ENCODE measurements at places on chromosomes 1 and 21.

DNA sequence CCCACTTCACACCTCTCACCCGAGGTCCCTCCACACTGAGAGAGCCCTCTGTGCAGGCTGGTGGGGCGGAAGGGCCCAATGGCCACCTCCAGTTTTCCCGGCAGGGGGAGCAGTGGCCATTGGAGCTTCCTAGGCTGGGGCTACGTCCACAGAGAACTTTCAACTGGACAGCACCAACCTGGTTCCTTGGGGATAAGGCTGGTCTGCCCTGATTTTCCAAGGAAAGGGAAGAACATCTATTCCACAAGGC, 20.3 kb upstream of the LAPTM5 start:
- no peak for DNase-seq

DNA sequence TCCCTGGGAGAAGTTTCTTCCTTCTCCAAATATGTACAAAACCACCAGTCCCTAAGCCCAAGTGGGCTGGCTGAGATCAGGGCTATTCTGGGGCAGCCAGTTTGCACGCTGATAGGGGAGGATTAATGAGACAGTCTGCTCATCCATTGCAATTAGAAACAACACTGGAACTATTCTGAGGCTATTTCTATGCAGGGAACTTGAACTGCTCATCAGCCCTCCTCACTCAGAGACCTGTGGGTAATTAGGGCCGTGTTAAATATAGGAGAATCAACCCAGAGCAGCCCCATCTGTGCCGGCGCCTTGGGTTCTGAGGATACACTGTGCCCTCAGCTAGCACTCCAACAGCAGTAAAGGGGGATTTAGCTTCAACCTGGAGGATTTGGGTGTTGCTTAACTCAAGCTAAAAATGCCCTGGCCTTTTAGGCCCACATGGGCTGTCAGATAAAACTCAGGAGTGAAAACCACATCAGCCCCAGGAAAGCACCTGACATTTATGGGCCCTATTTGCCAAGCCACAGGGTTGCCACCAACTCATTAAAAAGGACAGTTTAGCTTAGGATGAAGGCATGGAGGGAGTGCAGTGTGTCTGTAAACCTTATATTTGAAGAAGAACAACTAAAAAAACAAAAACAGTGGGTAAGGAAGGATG, 53.9 kb downstream of the DUSP10 start:
- no peak for DNase-seq

DNA sequence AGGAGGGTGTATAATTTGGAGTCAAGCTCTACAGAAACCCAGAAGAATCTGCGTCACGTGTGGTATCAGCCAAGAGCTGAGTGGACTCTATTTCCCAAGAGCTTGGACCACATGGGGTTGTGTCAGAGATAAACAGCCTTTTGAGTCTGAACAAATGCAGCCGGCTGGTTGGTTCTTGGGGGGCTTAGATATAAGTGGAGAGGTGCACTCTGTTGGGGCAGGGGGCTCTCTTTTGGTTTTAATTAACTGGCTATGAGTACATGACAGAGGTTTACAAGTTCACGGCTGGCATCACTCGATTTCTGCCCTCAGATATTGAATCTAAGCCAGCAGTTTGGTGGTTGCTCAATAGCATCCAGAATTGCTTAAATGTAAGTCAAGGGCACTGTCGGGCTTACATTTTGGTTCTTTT, 501 bp upstream of the MRAP start:
- no peak for DNase-seq

- DNase-seq: no peak
Measured at GRCh38 chr1:246569248-246570238, 3.3 kb downstream of the CNST start.

- DNase-seq: no peak
Measured at GRCh38 chr21:39867198-39867650, at the start of gene PCP4. PCP4 (plus strand) TSS chr21:39867438; CDS start chr21:39867502, 64 bp downstream.

DNA sequence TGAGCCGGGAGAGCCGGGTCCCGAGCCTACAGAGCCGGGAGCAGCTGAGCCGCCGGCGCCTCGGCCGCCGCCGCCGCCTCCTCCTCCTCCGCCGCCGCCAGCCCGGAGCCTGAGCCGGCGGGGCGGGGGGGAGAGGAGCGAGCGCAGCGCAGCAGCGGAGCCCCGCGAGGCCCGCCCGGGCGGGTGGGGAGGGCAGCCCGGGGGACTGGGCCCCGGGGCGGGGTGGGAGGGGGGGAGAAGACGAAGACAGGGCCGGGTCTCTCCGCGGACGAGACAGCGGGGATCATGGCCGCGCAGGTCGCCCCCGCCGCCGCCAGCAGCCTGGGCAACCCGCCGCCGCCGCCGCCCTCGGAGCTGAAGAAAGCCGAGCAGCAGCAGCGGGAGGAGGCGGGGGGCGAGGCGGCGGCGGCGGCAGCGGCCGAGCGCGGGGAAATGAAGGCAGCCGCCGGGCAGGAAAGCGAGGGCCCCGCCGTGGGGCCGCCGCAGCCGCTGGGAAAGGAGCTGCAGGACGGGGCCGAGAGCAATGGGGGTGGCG, 371 bp downstream of the ARID1A start:
- no peak for DNase-seq

DNA sequence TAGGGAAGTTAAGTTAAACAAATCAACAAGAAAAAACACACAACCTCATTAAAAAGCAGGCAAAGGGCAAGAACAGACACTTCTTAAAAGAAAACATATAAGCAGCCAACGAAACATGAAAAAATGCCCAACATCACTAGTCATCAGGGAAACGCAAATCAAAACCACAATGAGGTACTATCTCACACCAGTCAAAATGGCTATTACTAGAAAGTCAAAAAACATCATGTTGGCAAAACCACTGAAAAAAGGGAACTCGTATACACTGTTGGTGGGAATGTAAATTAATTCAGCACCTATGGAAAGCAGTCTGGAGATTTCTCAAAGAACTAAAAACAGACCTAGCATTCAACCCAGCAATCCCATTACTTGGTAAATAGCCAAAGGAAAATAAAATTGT, 51.1 kb downstream of the HSF2BP start:
- DNase-seq: no peak

DNA sequence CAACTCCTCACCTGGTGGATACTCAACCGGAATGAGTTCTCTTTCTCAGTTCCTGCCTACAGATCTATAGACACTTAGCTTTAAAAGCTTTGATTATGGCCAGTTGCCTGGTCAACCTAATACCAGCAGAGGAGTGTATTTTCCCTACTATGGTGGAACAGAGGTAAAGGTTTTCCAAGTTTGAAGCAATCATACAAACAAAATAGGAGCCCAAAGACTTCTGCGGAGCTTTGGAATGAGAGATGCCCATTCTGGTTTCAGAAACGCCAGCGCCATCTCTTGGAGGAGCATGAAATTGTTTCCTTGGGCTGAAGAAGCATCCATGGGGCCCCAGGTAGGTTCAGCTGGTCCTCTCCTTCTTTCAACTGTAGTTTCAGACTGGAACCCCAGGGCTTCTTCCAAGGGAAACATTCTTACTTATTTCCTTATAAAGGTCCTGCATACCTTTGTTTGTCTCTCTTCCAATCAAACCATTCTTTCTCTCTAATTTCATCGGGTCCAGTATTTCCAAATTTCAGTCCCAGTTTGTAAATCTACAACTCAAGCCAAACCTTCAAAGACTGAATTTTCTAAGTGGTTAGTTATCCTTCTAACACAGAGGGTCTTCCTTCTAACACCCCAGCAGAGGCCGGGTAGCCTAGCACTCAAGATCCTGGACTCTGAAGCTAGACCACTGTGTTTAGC, 95.9 kb downstream of the KCNJ15 start:
- no peak for DNase-seq

GRCh38 chr1:241551759-241552638, 19.8 kb downstream of the KMO start:
- DNase-seq: peak; percentile 42

DNA sequence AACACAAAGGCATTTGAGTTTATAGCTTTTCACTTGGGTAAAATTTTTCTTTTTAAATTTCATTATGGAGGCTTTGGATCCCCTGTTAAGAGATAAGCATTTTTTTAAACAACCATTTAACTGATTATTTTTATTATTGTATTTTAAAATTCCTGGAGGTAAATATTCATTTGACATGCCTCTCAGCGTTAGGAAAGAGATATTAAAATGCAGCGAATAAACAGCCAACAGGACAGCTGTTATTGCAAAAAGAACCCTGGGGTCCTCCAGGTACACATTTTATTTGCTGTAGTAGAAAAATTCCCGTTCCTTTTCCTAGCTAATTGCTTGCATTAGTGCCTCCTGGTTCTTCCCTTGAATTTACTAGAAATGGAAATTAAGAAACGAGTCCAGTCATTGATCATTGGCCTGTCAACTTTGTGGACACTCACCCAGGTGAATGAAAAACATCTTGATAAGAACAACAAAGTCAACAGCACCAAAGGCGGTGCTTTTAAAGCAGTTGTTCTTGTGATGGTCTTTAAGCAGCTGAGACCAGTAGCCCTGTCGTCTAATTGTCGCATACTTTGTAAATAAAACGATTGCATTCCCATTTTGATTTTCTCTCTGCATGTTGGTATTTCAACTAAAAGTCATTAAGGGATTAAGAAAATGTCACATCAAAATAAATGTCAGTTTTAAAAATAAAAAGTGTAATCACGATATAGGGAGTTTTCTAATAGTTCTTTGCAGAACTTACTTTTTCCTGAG, 282.4 kb downstream of the GRIK1 start:
- DNase-seq: no peak

DNA sequence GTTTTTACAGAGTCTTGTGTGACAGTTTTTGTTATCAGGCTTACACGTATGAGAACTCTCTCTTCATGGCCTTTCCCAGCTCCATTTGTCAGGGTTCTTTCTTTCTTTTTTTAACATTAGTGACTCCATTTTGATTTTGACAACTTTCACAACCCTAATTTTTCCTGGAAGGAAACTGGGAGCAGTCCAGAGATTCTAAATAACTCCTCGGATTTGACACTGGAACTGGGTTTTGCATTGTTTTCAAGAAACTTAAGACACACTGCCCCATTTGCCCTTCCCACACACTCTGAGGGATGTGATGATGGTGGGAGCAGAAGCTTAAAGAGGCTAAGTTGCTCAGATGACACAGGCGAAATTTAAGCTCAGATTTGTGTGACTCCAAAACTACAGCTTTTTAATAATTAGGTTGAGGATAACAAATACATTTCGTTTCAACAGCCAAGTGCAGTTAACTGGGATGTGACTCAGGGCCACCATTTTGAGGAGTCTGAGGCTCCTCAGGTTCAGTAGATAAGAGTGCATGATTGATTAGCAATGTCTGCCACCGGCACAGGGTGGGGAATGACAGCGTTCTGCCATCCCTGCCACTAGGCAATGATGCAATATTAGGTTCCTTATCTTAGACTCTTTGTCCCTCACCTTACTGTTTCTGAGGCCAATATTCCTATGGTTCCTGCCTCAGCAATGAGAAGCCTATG, 95.1 kb upstream of the ATP1A1 start:
- no peak for DNase-seq

- no peak for DNase-seq
Measured at GRCh38 chr1:221334062-221334461, 407.8 kb downstream of the DUSP10 start.

- peak; percentile 6 for DNase-seq
Measured at GRCh38 chr1:1085911-1086841, 12.1 kb upstream of the RNF223 start.

DNA sequence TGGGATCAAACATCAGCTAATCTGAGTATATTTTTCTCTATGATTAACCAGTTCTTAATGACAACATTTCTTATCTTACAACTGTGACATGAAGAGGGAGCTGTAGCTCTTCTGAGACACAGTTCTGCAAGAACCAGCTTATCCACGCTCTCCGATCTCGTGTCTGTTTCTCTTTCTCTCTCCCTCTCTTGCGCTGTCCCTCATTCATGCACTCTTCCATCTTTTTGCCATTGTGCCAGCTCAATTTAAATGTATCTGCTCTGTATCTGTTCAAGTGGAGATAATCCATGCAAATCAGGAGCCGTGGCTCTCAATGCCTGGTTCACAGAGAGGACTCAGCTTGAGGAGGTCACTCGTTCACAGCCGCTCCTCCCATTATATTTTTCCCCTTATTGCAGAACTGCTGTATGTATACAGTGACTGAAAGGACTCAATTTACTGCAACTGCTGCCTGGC, 494.7 kb upstream of the ADGRL2 start:
- DNase-seq: no peak

DNA sequence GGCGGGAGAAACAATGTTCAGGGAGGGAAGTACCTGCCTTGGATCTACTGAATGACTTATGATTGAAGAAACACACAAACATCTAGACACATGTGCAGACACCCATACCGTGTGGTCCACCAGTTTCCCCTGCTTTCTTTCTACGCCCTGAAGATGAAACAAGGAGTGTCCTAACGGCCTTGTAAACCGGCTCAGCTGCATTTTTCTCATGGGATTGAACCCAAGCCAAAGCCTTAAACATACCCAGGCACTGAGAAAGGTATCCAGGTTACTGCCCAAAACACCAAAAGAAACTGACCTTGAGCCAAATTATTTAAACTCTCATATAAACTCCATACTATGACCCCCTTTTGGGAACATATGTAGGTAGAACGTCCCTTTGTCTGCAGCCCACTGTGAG, 630.0 kb upstream of the RGS18 start:
- no peak for DNase-seq

GRCh38 chr1:93136445-93136844, 43.8 kb downstream of the TMED5 start:
- no peak for DNase-seq

- no peak for DNase-seq
Measured at GRCh38 chr1:18452550-18452949, 28.2 kb upstream of the KLHDC7A start.

DNA sequence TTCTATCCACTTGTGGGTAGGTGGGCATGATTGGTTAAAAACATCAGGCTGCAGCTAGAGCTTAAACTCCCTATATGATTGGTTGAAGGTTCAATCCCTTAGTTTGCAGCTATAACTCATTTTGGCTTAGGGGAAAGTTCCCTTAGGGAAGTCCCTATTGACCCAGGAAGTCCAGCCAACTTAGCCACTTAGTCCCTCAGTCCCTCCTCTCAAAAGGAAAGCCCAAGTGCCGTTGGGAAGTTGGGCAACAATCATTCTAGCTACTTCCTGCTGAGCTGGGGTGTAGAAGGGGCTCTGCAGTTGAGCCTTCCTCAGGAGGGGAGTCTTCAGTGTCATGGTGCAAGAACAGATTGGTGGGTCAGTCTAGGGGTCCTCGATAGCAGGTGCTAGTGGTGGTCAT, 12.2 kb downstream of the MSTO1 start:
- no peak for DNase-seq

- no peak for DNase-seq
Measured at GRCh38 chr1:107702946-107703571, 261.9 kb downstream of the VAV3 start.

DNA sequence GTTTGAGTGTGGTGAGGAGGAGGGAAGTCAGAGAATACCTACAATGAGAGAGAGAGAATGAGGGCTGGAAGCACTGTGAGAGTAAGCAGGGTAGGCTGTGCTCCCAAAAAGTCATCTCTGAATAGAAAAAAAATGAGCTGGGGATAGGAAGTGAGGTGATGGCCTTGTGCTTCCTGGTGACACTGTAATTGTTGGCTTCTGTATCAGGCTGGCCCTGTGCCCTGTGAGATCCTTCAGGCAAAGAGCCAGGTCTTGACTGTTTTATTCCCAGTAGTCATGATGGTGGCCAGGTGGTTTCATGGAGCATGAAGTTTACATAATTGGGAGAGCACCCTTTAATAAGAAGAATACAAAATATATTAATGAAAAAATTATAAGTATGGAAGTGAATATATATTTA, 20.4 kb upstream of the SPATA6 start:
- no peak for DNase-seq
